ENCODE measurements at places on chromosomes 7 and 10. TPM values are rescaled to one million over a fixed set of nuclear protein-coding genes. Genes with fewer than 3 reads are reported as not detected.

SEMA3A gene
- total RNA-seq: 2.1 TPM

GRCh38 chr7:159033956-159034355 is 110.7 kb downstream of the VIPR2 start:
- DNase-seq: no peak

GRCh38 chr7:43586251-43586900 is 3.5 kb downstream of the STK17A start:
- DNase-seq: no peak

TYW1 gene
- 14.4 TPM for total RNA-seq

FRMPD2 gene
- 0.72 TPM for total RNA-seq

- no peak for DNase-seq
Observed at GRCh38 chr10:6273351-6273750, 70.6 kb downstream of the PFKFB3 start.

GRCh38 chr7:32680259-32681173 is 185.2 kb downstream of the AVL9 start:
- DNase-seq: no peak

TFPI2 gene
- 1.1 TPM for total RNA-seq

GRCh38 chr10:71516890-71517289 is 120.2 kb downstream of the CDH23 start:
- DNase-seq: no peak

CALML5 gene
- total RNA-seq: 3,135 TPM

DNA sequence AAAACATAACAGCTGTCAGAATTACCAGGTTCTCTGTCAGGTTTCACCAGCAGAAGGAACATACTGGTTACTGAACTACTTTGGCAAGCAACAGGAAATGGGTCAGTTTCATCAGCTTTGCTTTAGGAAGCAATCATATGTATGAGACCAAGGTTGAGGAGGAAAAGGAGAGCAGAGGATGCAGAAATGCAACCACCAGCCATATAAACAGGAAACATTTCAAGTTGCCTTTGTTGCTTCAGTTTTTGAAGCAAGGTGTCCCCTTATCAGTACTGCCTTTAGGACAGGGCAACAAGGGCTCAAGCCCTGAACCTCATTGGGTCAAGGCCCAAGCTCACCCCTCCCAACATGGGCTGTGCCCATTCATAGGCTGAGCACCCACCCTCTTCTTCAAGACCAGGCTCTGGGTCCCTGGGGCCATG is 10.2 kb downstream of the HIPK2 start:
- no peak for DNase-seq

- DNase-seq: no peak
Observed at GRCh38 chr7:44549457-44549856, 8.3 kb upstream of the NPC1L1 start.

FFAR4 gene
- total RNA-seq: 1.3 TPM

HTR7 gene
- 0.23 TPM for total RNA-seq

GSTO2 gene
- total RNA-seq: 24.7 TPM

All from suprapubic skin (tissue), 4 donors.